ENCODE measurements at places on chromosomes 13 and 19.

DNA sequence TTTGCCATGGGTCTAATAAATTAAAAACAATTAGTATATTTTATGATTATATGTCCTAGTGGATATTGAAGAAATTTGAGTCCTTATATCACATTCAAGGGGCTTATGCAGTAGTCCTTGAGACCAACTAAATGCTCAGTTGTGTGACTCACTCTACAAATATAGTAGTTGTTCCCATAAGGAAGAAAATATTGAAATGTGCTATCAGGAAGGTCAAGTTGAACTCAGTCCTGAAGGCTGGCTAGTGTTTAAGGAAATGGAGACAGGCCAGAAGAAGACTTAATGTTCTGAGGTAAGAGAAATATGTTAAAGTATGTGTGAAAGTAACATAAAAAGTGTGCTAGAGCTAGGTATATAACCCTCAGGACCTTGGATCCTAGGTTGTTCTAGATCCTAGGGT, 766.1 kb upstream of the GPC6 start:
- no peak for DNase-seq

DNA sequence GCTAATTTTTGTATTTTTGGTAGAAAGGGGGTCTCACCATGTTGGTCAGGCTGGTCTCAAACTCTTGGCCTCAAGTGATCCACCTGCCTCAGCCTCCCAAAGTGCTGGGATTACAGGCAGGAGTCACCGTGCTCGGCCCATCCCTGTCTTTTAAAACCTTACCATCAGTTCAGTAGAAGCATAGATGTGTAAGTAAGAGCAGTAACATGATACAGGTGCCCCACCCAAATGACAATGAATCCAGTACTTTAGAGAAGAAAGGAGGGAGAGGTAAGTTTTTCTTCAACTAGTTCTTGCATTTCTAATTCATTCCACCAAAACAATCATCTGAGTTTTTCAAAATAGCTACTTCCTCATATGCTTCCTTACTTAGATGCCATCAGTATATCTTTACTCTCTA, 21.9 kb downstream of the SPRY2 start:
- DNase-seq = no peak

DNA sequence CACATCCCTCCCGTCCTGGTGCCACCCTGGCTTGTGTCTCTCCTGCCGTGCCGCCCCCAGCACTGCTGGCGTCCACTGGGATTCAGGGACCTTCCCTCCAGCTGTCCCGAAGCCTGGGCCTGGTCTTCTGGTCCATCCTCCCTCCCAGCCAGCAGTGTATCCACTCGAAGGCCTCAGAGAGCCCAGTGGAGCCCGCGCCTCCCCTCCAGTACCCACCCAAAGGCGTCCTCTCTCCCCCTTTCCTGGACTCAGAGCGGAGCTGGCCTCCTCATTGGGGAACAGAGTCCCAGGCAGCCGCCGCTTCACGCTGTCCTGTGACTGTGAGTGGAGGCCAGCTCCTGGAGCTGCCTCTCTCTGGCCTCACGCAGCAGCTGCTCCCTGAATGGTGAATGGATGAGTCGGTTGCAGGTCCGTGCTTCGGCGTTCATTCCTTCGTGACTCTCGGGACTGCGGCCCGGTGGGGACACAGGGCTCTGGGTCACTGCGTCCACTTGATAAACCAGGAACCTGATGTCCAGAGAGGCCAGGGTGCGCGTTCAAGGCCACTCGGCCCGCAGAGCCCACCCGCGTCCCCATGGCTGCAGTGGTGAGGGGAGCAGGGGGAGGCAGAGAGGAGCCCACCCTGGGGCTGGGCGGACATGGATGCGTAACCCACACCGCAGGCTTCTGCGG, 12.1 kb downstream of the ONECUT3 start:
- no peak for DNase-seq

DNA sequence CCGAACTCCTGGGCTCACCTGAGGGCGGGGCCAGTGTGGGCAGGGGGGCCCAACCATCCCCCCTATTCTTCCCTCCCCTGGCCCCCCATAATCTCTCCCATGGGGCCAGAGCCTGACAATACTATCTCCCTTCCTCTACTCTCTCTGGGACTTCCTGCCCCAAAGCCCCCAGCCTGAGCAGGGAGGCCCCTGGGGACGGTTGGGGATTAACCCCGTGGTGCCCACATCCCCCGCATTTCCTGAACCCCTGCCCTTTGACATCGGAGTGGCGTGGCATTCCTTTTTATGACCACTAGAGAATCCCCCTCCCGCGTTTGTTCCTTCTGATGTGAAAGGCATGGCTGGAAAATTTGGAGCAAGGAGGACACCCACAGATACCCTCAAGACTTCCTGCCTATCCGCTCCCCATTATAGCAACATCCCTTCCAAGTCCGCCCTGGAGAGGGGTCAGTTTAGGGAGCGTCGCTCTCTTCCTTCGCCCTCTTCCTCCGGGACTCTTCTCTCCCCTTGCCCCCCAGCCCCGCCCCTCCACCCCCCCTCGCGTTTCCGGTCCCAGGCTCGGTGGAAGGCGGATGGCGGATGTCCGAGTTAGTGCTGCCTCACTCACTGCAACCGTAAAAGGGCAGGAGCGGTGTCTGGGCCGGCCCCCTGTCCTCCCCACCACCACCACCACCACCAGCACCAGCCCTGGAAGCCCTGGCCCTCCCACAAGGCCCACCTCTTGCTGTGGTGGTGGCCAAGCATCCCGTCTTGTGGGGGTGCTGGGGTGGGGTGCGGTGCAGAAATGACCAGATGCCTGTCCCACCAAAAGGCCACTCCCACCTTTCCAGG, 1.8 kb downstream of the VASP start:
- no peak for DNase-seq

GRCh38 chr19:47652285-47652684, 43.4 kb downstream of the BICRA start:
- no peak for DNase-seq

GRCh38 chr19:18777301-18778075, 13.6 kb downstream of the COMP start:
- no peak for DNase-seq

DNA sequence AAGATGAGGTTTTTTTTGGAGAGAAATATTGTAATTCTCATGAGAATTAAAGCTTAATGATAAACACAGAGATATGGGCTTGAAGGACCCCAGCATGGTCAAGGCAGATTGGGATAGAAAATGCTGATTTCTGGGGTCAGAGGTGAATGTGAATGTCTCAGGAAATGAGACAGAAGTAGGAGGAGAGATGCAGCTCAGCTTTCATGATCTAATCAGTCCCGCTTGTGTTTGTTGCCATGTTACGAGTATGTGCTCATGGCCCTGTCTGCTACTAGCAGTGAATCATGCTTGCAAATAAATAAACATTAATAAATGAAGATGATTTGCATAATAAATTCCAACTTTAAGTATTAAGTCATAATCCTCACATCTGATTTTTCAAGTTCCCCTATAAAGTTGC, 23.0 kb upstream of the NDFIP2 start:
- DNase-seq = no peak

DNA sequence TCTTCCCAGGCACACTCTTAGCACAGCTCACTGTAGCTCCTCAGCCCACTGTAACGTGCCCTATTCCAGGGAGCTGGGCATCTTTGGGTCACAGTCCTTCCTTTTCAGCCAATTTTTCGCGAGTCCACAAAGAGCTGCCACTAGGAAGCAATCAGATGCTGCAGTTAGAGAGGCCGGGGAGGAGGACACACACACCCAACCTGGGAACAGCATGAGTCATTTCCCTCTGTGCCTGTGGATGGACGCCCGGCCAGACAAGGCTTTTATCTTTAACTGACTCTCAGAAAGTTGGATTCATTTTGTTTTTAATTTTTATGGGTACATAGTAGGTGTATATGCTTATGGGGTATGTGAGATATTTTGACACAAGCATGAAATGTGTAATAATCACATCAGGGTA, 918.6 kb downstream of the UQCRFS1 start:
- DNase-seq = no peak

DNA sequence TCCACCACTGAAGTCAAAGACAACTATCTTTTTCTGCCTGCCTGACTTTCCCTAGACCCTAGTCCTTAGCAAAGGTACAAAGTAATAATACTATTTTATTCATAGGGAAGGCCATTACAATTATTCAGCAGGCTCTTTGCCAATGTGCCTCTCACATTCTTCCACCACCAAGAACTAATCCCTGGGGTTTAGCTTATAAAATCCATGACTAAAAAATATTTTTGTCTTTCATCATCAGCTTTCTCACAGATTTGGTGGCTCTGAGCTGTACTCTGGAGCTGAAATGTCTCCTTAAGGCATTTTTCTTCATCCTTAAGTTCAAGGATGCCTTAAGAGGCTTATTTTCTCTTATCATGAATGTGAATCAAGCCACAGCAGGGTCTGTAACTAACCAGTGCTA, 96.1 kb downstream of the OXGR1 start:
- DNase-seq = no peak

- DNase-seq = no peak
Observed at GRCh38 chr19:45222724-45223123, 22.5 kb downstream of the EXOC3L2 start.

DNA sequence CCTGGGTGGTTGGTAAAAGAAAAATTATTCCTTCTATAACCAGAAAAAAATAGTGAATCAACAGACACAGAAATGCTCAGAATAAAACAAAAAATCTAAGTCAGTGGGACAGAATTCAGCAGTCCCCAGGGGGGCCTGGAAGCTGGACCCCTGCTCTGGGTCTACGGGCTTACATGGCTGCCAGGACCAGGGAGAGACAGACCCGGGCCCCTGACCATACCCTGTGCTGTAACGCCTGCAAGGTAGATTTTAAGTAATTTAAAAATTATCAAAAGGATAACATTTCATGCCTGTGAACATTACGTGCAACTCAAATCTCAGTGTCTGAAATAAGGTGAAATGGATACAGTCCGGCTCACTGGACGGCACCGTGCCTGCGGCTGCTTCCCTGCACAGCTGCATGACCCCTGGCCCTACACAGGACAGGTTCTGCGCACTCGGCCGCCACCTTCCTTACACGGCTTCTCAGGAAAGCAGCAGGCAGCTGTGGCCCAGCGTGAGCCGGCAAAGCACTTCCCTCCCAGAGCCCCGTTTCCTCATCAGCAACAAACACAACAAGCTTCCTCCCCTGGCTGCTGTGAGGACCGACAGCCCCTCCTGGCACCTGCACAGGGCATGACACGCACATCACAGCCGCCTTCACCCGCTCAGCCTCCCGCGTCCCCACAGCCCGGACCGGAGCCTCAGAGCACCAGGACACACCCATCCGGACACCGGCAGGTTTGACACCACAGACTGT, 22.2 kb downstream of the RASA3 start:
- peak; percentile 52 for DNase-seq

DNA sequence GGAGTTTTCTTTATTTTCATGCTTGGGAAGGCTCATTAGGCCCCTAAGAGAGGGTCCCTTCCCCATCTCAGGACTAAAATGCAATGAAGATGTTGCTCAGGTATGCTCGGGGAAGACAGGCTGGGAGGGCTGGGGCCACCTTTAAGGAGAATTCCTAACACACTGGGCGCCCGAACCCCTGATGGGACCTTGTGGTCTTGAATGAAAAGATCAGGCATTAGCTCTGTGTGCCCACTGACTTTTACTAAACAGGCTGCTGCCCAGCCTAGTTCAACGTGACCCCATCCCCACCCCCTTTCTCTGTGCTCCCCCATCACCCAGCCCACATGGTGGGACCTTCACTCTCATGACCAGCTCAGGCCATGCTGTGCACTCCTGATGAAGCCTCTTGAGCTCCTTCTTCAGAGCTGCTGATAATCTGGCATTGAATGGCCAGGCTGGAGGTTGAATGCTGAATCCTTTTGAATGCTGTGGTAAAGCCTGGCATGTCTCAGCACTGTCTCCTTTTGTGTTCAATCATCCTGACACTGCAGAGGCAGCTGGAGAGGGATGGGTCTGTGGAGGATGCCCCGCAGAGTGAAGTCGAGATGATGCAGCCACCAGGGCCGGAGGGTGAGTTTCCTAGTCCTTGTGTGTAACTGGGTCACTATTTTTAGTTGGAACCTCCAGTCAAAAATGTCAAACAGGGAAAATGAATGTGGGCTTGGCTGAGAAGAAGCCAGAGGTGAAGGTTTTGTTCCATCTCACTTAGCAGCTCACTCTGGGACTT, 209.1 kb downstream of the UQCRFS1 start:
- no peak for DNase-seq

GRCh38 chr19:55685776-55686175, 10.8 kb downstream of the EPN1 start:
- DNase-seq = no peak

GRCh38 chr19:11377237-11377636, 2.8 kb downstream of the SWSAP1 start:
- no peak for DNase-seq

DNA sequence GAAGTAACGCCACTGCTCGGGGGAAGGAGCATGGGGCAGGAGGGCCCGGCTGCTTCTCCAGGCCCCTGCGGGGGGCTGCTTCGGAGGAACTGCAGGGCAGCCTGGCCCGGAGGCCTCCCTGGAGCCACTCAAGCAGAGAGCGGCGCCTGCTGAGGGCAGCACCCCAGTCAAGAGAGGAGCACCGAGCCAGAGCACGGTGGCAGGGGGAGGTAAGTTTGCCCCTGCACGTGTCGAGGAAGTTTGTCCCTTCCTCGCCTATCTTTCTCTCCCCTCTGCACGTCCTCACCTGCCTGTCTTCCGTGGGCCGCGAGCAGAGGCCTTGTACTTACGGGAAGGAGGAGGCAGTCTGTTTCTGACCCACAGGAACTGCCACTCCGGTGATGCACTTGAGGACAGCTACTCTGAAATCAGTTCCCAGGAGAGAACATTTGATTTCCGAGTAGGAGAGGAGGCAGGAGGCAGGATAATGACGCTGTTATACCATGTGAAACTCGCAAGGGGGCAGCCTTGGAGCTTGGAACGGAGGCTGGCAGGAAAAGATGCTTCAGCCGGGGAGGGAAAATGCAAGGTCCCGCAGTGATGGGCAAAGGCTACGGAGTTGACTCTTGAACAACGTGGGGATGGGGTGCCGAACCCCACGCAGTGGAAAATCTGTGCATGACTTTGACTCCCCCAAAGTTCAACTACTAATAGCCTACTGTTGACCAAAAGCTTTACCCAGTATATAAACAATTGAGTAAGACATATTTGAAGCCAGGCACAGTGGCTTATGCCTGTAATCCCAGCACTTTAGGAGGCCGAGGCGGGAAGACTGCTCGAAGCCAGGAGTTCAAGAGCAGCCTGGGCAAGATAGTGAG, 5.0 kb downstream of the FFAR1 start:
- peak; percentile 32 for DNase-seq

DNA sequence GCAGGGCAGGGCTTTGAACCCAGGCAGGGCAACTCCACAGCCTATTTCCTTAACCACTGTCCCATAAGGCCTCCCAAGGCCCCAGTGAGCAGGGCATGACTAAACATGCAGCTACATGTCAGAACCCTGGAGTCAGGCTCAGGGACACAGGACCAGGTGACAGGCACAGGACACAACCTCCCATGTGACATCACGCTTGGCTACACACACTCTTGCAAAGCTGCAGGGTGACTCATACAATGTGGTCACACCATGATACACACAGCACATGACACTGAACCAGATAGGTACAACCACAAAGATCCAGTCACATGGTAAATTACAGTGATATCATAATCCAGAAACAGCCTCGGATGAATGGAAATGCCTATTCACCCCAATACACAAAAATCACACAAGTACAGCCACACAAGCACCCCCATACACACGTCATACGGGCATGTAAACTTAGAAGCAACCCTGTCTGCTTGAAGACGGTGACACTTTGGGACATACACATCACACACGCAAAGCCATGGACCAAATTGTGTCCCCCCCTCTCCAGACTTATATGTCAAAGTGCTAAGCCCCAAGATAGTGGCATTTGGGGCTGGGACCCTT, 14.5 kb downstream of the KLK4 start:
- DNase-seq = no peak
